ENCODE measurements at places on chromosomes 1 and 21.

DNA sequence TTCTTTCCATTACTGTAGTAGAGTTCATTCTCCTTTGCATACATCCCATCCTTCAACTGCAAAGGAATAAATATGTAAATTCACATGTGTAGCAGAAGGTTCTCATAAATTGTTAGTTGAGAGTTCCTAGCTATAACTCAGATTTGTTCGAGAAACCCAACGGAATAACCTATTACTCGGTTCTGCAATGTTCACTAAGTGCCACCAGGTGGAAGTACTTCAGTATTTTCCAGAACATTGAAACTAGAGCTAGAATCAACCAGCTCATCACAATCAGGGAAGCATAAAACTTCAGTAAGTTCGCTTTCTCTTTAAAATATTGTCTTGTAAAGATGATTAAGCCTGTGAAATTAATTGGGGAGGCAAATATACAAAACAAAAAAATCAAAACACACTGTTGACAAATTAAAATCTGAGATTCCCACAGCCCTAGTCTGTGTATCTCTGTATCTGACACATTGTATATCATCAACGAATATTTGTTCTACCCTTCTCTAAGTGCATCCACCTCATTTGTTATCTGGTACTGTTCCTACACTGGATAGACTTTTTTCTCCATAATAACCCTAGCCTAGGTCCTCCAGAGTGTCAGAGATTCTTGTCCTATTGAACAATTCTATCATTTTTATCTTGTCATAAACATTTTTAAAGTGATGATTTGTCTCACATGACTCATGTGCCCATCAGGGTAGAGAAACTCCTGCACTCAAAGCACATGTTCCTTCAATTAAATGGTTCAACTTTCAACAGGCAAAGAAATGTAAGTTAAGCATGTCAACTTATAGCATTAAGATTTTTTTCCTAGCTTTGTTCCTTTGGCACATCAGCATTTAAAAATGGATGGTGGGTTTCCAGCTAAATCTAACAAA, 31.9 kb downstream of the MROH9 start:
- peak; percentile 25 for DNase-seq

DNA sequence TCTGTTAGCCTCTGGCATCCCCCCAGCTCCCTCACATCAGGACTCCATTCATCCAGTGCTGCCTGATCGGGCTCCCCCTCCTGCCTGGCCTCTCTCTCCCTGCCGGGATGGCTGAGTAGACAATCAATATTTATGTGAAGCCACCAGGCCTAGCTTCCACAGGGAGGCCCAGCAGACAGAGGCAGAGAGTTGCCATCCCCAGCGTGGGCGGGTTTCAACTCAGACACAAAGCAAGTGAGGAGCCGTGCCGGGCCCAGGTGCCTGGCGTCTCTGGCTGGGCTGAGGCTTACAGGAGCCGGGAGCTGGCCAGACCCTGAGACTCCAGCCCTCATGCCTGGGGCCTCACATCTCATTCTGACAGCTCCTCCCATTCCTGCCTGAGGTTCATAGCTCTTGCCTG, 34.5 kb upstream of the ATP2B4 start:
- no peak for DNase-seq

DNA sequence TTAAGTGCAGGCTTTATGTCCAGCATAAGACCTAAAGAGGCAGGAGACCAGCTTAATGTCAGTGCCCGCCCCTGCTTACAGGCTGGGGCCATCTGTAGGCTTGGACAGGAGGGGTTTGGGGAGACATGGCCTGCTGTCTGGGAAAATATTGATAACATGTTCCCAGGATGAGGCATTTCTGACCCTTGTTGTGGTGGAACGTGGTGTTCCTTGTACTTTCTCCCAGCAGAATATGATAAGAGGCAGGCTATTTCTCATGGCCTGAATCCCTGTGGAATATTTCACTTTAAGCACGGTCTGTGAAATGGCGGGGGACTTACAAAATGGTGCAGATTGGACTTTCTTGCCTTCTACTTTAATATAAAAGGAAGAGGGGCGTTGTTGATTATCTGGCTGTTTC, 41.9 kb upstream of the PLA2G5 start:
- DNase-seq = no peak

DNA sequence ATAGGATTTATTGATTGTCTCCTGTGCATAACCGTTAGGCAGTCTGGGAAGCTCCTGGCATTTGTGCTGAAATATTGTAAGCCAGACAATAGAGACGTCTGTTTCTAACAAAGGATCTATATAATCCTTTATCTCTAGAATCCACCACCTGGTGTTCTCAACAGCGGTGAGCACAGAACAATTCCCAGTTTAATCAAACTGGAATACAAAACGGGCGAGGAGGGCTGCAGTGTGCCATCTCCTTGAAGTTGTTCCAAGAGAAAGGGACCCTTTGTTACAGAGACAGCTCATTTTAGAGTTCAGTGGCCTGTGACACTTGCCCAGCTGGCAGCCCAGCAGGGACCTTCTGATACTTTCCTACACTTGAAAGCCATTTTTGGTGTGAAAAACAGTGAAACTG, 162.8 kb upstream of the IVNS1ABP start:
- no peak for DNase-seq

- no peak for DNase-seq
Observed at GRCh38 chr21:41465176-41465781, 39.2 kb downstream of the MX1 start.

- DNase-seq = no peak
Observed at GRCh38 chr1:183418696-183419095, 516 bp upstream of the NMNAT2 start.

DNA sequence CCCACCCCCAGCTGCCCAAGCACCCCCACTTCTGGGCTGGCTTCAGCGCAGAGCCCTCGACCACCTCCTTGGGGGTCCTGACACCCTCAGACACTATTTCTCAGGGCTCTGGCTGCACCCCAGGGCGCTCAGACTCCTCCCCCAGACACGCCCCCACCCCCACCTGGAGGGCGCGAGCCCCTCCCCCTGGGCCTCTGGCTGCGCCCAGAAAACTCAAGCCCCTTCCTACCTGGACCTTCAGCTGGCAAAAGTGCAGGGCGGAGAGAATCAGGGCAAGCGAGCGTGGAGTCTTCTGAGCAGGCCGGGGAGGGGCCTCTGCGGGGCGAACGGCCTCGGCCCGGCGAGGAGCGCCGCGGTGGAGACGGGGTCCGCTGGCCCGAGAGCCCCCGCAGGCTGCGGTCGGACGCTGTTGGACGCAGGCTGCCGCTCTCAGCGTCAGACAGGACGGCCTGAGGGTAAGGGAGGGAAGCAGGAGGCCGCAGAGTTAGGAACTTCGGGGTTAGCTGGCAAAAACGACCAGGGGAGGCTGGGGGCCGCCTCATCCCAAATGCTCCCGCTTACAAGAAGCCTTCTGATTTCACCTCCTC, 17.4 kb upstream of the NBPF1 start:
- DNase-seq = no peak

DNA sequence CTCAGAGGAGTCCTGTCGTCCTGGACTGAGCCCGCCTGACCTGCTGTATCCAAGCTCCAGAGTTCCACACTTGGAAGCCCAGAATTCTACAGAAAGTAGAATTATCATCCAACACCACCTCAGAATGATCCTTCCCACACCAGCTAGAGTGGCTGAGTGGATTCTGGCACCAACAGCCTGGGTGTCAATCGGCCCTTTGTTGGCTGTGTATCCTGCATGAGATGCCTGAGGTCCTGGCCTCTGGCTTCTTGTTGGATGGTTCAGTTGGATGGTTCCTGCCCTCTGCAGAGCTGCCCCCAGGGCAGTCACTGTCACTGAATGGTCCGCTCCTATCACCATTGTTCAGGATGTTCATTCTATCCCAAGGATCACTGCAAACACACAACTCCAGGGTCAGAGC, 49.8 kb downstream of the PGBD5 start:
- no peak for DNase-seq

DNA sequence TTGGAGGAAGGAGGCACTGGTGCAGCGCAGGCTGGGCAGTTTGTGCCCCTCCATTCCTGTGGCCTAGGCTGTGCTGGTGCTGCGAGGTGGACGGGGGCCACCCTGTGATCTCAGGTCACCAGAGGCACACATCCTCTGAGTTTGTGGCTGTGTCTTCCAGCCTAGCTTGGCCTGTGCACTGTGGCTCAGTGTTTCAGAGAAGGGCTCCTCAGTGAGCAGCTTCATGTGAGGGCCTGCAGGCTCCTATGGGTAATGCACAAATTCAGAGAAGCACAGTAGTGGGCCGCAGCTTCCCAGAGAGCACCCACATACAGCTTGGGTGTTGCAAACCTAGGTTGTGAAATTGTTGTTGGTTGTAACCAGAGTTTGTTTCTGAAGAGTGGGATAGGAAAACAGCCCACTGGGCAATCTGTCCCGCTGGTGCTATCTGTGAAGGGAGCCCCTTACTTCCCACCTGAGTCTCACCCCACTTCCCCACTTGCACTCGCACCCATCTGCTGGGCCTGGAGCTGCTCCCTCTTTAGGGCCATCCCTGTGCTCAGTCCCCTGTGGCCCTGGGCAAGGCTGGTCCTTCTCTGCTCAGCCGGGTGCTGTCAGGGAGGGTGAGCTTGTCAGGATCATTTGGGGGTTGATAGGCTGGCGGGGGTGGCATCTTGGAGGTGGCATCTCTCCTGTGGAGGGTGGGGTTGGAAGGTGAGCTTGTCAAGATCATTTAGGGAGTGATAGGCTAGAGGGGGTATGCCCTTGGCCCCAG, 30.2 kb downstream of the SNAP47 start:
- no peak for DNase-seq

GRCh38 chr1:225944951-225945350, 3.9 kb upstream of the LEFTY2 start:
- no peak for DNase-seq

GRCh38 chr21:43881283-43881682, 16.3 kb downstream of the AGPAT3 start:
- DNase-seq = no peak

DNA sequence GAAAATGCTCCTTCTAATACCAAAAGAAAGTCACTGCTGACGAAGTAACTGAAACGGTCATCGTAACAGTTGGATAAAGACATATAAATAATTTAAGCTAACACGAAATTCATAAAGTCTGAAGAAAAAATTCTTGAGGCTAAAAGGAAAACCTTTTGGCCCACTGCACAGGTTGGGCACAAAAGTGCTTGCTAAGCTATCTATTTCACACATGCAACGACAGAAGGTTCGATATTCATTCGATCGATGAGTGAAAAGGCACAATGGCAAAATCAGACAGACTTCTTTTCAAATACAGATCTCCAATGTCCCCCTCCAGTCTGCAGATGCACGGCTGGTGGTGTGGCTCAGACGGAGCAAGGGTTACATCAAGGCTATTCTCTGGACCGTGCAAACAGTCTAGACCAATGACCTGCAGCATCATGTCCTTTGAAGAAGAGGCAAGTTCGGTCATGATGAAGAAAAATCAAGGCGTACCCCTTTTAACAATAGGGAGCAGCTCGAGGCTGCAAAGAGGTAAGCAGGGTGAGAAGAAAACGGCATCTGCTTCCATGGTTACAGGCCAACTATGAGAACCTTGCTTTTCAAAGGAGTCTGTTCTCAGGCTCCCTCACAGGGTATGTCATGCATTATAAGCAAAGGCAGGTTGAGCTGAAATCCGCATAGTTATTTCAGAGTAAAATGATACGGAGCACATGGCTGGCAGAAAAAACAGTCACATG, 579.6 kb downstream of the USP25 start:
- DNase-seq = no peak

GRCh38 chr1:192949783-192950182, 109.4 kb downstream of the UCHL5 start:
- no peak for DNase-seq

- no peak for DNase-seq
Observed at GRCh38 chr1:233473549-233474204, 140.2 kb upstream of the KCNK1 start.

- no peak for DNase-seq
Observed at GRCh38 chr1:206949208-206949607, 2.9 kb upstream of the PIGR start.

GRCh38 chr1:97384294-97384968, 536.4 kb downstream of the DPYD start:
- DNase-seq = no peak

DNA sequence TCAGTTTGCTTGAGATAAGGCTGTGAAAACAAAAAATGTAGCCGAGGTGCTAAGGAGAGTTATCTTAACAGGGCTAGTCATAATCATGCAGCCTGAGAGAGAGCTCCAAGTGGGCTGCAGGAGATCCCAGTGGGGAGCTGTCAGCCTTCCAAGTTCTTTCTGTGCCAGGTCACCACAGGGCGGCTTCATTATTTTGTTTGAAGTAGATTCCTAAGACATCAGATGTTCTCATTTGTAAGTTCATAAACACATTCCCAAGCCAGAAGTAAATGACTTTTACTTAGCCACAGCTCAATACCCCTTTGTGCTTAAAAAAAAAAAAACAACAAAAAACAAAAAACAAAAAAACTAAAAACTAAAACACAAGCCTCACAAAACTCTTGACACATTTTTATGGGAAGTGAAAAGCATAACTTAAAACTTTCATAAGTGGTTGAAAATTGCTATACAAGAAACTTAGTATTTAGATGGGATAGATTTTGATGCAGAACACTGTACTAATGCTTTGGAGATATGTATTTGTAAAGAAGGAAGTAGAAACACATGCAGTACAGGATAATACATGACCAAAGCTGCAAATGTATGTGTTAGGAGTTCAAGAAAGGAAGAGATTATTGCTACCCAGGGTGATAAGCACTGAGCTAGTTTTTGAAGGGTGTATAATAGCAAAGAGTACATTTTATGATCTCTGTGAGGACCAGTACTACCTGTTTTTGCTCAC, 8.6 kb downstream of the CDC14A start:
- DNase-seq = no peak

DNA sequence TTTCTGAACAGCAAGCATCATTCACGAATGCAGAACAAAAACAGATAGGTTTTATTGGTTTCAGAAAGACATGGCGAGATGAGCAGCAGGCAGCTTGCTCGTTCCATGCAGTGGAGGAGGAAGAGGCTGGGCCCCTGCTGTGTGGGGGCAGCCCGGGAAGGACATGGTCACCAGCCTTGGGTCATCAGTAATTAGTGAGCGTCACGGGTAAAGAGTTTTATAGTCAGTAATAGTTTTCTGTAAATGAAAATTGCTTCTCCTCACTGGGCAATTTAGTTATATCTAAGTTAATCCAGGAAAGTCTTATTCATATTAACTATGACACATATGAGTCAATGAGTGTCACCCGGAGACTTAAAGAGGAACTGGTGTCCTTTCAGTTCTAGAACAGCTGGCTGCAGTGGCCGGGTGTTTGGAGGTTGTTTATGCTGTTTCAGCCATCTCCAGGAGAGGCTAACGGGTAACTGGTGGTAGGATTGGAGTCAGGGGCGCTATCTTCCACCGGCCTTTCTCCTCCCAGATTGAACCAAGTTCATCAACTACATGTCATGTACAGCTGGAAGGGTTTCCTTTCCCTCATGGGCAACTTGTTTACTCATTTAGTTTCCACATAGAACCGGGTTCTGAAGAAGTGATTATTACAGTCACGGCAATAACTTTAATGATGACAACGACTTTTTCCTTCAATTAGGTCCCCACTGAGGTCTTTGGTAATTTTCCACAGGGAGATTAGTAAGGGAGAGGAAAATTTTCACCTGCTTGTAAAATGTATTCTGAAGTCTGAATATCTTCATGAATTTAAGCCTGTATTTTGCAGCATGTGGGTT, 34.6 kb upstream of the SLC45A1 start:
- no peak for DNase-seq

- DNase-seq = peak; percentile 20
Observed at GRCh38 chr1:31524186-31524901, 52.0 kb upstream of the TINAGL1 start.

All from AML-193 (cell line).